ENCODE measurements at places on chromosomes 2 and 18.

GRCh38 chr2:239930871-239931771 lies 94.0 kb downstream of the NDUFA10 start:
- no peak for DNase-seq

GRCh38 chr2:46187112-46187618 lies 110.0 kb upstream of the EPAS1 start:
- peak; percentile 69 for DNase-seq

DNA sequence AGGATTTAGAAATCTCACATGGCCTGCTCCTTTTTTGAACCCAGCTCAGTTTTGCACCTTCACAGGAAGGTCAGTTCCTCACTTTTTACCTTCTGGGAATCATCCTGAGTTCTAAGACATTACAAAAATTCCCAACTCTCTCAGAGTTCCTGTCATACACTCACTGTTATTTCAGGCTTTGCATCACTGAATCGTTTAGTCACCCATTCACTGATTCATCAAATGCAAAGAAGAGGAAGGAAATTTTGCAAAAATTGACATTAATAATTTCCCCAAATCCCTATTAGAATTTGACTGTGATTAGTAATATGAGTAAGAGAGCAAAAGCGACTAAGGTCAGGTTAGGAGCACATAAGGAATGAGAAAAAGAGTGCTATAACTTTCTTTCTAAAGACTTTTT lies 197.5 kb downstream of the PDE1A start:
- DNase-seq: no peak

DNA sequence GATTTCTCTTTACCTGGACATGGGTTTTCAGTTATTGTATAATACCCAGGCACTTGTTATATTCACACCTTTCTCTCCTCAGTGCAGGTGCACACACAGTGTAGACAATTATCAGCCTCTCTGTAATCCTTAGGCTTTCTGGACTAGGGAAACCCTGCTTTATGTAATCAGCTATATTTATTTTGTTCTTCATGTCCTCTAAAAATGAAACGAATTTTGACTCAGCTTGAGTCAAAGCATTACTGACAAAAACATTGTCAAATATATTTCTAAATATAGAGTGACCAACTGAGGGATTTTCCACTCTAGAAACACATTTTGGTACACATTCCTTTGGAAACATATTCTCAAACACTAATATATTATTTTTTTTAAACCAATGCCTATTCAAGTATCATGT lies 144.8 kb upstream of the GULP1 start:
- no peak for DNase-seq

- DNase-seq: peak; percentile 47
Measured at GRCh38 chr2:232013701-232014353, 52.3 kb downstream of the DIS3L2 start.

DNA sequence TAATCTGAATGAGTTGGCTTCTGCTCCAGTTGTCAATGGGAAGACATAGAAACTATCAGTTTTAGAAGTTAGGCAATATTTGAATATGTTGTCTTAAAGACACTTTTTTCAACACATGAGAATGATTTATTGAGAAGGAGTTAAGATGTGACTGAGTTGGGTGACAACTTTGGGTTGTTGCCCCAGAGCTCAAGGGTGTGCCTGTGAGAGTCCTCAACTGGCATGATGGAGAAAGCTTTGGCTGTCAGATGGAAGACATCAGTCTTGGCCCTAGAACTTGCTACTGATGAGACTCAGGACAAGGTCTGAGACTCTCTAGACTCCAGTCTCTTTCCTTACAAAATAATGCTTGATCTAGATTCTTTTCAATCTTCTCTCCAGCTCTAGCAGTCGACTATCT lies 69.0 kb upstream of the CTAGE1 start:
- no peak for DNase-seq

DNA sequence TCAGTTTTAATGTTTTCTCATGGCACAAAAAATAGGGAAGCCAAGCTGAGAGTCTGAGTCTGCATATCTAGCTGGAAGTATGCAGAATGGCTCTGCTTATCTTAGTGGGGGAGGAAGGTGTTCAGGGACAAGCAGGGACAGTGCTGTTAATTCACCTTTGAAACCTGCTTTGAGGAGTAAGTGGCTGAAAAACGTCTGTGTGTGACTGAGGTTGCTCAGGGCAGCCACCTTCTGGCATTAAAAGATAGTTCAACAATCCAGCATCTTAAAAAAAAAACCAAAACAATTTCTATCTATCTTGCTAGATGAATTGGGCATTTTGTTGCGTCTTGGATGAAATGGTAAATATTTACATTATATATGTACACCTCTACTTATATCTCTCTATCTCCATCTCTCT lies 2.0 kb upstream of the TRPM8 start:
- peak; percentile 2 for DNase-seq
